ENCODE measurements at places on chromosomes 6 and 20. TPM values are rescaled to one million over a fixed set of nuclear protein-coding genes. Genes with fewer than 3 reads are reported as not detected.

DNA sequence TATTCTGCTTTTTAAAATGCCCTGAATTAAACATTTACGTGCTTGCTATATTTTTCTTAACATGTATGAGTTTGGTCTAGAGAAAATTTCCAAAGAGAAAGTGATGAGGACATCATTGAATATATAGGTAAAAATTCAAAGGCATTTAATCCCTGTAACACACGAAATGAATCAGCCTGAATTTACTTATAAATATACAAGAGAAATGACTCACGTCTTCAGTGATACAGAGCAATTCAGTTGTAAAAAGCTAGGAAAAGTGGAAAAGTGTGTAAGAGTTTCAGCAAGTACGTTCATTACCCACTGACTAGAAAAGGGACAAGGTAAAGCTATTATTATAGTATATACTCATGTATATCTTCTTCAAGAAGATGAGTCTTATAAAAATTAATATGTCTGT lies 124.8 kb downstream of the HIVEP1 start:
- no peak overlapping the region for H3K4me3 ChIP-seq
- no peak for DNase-seq
- no peaks in the 10 kb centered on the region for H3K36me3 ChIP-seq
- H3K4me1 ChIP-seq, result peaks cover 17% of the 10 kb centered on the region

DNA sequence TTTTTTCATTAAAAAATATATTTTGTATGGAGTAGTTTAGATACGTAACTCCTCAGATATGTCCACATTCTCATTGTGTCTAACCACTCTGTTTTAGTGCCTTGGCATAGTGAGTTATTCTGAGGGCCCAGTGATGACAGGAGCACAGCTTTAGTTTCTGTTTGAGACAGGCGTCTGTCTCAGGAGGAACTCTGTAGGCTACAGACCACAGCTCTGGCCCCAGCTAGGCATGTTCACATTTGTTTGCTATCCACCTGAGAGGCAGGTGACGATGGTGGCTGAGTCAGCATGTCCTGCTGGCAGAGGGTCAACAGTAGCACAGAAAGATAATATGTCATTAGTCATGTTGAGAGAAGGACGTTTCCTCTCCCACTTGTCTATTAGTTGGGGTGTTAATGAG lies 16.3 kb downstream of the LRRC1 start:
- DNase-seq, result no peak
- H3K27ac ChIP-seq, result no peak overlapping the region
- H3K27me3 ChIP-seq, result no peaks in the 10 kb centered on the region
- H3K4me1 ChIP-seq, result no peaks in the 10 kb centered on the region
- no peaks in the 10 kb centered on the region for H3K36me3 ChIP-seq

- H3K27ac ChIP-seq, result no peak overlapping the region
- no peaks in the 10 kb centered on the region for H3K36me3 ChIP-seq
- H3K27me3 ChIP-seq, result no peaks in the 10 kb centered on the region
- no peak overlapping the region for H3K4me3 ChIP-seq
- no peaks in the 10 kb centered on the region for H3K4me1 ChIP-seq
- no peak for DNase-seq
Observed at GRCh38 chr6:105459049-105459448, 56.2 kb upstream of the PREP start.

DNA sequence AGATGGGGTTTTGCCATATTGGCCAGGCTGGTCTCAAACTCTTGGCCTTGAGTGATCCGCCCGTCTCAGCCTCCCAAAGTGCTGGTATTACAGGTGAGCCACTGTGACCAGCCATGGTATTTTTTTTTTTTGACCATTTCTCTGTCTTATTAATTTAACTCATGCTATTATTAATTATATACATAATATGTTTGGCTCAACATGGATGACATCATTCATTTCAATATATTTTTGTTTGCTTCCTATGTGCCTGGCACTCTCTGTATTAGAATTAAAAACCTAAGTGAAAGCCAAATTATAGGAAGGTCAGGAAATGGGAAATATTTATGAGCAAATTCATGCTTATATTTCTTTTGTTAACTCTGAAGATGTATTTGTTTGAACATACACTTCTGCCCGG lies 55.8 kb upstream of the AKIRIN2 start:
- H3K36me3 ChIP-seq, result no peaks in the 10 kb centered on the region
- H3K27ac ChIP-seq, result no peak overlapping the region
- no peaks in the 10 kb centered on the region for H3K27me3 ChIP-seq
- no peak overlapping the region for H3K4me3 ChIP-seq

DNA sequence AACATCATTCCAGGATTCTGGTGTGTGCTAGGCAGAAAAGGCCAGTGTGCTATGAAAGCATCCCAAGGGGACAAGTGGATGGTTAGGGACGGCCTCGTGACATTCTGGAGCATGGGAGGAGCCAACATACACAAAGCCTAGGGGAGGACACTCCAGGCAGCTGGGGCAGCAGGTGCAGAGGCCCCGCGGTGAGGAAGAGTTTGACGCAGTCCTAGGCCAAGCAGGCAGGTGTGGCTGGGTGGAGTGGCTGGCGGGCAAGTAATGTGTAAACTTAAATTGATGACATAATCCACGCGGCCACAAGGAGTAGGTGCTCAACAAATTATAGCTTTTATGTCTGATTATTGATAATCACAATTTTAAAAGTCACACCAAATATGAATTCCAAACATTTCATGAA lies 93.6 kb downstream of the TMEM242 start:
- H3K36me3 ChIP-seq, result no peaks in the 10 kb centered on the region
- no peak for DNase-seq
- peaks cover under 1% of the 10 kb centered on the region for H3K27me3 ChIP-seq
- H3K27ac ChIP-seq, result no peak overlapping the region

DNA sequence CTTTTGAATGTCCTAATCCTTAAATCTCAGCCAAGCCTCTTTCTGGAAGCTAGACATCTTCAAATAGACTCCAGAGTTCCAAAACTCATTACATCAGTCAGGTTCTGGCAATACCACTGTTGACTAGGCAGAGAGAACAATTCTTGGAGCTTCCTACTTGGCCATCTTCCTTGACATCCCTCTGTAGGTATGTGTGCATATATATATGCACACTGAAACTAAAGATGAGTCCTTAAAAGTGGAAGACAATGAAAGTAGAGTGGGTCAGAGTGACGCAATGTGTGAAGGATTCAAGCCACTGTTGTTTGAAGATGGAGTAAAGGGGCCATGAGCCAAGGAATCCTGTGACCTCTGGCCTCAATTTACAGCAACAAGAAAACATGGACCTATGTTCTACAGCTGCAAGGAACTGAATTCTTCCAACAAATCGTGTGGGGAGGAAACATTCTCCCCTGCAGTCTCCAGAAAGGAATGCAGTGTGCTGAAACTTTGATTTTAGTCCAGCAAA lies 18.7 kb upstream of the DUSP22 start:
- no peak overlapping the region for H3K4me3 ChIP-seq
- no peaks in the 10 kb centered on the region for H3K27me3 ChIP-seq
- no peaks in the 10 kb centered on the region for H3K4me1 ChIP-seq
- no peak overlapping the region for H3K27ac ChIP-seq
- no peak for DNase-seq
- no peaks in the 10 kb centered on the region for H3K36me3 ChIP-seq

DNA sequence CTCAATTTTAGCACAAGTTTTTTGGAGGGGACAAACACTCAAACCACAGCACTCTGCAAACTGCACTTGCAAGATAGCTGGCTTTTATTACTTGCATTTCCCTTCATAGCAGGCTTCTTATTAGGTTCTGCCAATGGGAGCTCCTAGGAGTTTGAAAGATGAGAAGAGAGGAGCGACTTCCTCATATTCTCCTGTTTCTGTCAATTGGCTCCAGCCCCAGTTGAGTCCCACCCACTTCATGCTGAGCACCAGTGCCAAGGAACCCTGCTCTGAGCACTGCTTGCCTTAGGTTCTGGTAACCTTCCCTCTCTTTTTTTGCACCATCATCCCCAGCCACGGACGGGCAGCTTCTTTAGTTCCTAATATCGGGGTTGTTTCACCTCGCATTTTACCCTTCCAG lies 67.9 kb downstream of the PSMB1 start:
- H3K27me3 ChIP-seq, result no peaks in the 10 kb centered on the region
- H3K27ac ChIP-seq, result no peak overlapping the region
- H3K4me1 ChIP-seq, result peaks cover 3% of the 10 kb centered on the region
- no peak for DNase-seq
- no peaks in the 10 kb centered on the region for H3K36me3 ChIP-seq

GRCh38 chr6:110652520-110652919 lies 162.7 kb downstream of the CDK19 start:
- no peaks in the 10 kb centered on the region for H3K36me3 ChIP-seq
- H3K27ac ChIP-seq, result no peak overlapping the region
- H3K4me3 ChIP-seq, result no peak overlapping the region
- DNase-seq, result no peak
- no peaks in the 10 kb centered on the region for H3K4me1 ChIP-seq
- H3K27me3 ChIP-seq, result no peaks in the 10 kb centered on the region

VARS1 gene
- total RNA-seq, result 64.6 TPM

MAPK13 gene
- 0.72 TPM for total RNA-seq
